ENCODE measurements at places on chromosomes 11 and 22. TPM values are rescaled to one million over a fixed set of nuclear protein-coding genes. Genes with fewer than 3 reads are reported as not detected.

DNA sequence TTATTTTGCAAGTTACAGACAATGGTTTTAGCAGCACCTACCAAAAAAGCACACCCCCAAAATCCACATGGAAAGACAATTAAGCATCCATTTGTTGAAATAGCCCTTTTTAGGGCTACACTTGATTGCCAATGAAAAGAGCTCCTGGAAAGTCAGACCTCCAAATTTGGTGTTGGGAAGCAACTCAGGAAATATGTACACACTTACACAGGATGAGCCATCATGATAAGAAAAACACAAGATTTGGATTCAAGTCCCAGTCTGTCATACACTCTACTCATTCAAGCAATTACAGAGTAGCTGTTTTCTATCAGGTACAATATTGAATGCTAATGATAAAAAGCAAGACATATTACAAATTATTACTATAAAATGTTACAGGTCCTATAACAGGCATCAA, 31.5 kb downstream of the FAM168A start:
- no peak overlapping the region for H3K4me3 ChIP-seq
- H3K36me3 ChIP-seq: peaks cover 4% of the 10 kb centered on the region
- no peaks in the 10 kb centered on the region for H3K27me3 ChIP-seq

DNA sequence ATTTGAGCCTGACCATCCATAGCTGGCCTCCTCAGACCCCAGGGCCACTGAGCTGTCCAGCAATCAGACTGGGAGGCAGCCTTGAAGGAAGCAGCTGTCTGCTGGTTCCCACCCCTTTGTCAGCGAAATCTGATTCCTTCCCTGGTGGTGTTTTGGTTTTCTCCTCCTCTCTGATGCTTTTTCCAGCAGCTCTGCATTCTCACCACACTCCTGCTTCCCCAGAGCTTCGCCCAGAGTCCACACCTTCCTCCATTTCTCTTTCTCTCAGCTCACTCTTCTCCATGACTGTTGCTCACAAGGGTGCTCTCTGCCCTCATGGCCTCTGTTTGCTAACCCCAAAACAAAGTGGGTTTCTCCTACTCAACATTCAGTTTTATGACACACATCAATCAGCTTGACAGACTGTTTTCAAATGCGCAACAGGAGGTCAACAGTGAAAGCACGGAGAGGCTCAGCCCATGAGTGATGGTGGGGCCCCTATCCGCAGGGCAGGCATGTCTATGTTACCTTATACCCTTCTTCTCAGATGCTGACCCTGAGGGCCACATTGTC, 130.6 kb upstream of the MTNR1B start:
- no peaks in the 10 kb centered on the region for H3K4me1 ChIP-seq
- DNase-seq: no peak
- H3K36me3 ChIP-seq: no peaks in the 10 kb centered on the region
- no peaks in the 10 kb centered on the region for H3K27me3 ChIP-seq
- H3K4me3 ChIP-seq: no peak overlapping the region

- no peaks in the 10 kb centered on the region for H3K4me1 ChIP-seq
- no peaks in the 10 kb centered on the region for H3K36me3 ChIP-seq
- no peaks in the 10 kb centered on the region for H3K27me3 ChIP-seq
- no peak overlapping the region for H3K27ac ChIP-seq
Measured at GRCh38 chr11:44978274-44978960, 27.7 kb upstream of the TP53I11 start.

Gene RANBP1
- 126 TPM for total RNA-seq

Gene ZNRF3
- 9.4 TPM for total RNA-seq

Gene OR5A1
- not detected for total RNA-seq

DNA sequence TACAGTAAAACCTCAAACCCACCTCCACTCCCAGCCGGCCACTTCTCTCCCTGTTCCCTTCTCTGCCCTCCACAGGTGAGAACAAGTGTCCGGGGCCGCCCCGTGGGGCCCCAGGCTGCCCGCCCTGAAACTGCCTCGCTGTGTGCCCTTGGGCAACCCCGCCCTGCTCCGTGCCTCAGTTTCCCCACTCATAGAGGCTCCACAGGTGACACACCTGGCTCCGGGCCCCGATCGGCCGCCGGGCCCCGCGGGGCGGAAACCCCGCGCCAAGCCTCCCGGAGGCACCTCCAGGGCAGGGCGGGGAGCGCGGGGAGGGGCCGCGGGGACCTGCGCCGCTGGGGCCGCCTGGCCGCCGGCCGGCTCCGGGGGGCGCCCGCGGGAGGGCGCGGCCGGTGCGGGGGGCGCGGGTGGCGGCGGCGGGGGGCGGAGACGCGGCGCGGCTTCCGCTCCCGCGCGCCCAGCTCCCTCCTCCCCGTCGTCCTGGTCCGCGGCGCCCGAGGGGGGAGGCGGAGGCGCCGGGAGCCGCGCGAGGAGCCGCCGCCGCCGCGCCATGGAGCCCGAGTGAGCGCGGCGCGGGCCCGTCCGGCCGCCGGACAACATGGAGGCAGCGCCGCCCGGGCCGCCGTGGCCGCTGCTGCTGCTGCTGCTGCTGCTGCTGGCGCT, at the start of gene LRP5:
TSS of gene LRP5 (plus strand) at position 475 of the 663 bp plus-strand sequence. CDS start at position 599, 124 bp downstream.
- DNase-seq: no peak
- no peaks in the 10 kb centered on the region for H3K36me3 ChIP-seq
- peak within 1 kb of the TSS; percentile 94 for H3K4me3 ChIP-seq
- H3K27me3 ChIP-seq: no peaks in the 10 kb centered on the region
- H3K4me1 ChIP-seq: no peaks in the 10 kb centered on the region

DNA sequence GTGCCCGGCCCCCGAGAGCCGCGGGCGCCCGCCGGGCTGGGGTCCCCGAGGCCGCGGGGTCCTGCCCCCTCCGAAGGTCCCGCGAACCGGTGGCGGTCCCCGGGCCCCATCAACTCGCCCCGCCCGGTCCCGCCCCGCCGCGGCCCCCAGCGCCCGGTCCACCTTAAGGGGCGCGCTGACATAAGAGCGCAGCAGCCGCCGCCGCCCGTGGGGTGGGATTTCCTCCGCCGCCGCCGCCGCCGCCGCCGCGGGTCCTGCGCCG, at the start of gene ZDHHC8:
TSS of gene ZDHHC8 (plus strand) at position 208 of the 262 bp plus-strand sequence. CDS start 144 bp downstream, outside the sequence.
- no peaks in the 10 kb centered on the region for H3K27me3 ChIP-seq
- peaks cover 9% of the 10 kb centered on the region for H3K4me1 ChIP-seq
- peak within 1 kb of the TSS; percentile 93 for H3K4me3 ChIP-seq
- H3K36me3 ChIP-seq: no peaks in the 10 kb centered on the region
- H3K27ac ChIP-seq: peak within 1 kb of the TSS; percentile 97

Gene DAGLA
- total RNA-seq: 12.9 TPM

DNA sequence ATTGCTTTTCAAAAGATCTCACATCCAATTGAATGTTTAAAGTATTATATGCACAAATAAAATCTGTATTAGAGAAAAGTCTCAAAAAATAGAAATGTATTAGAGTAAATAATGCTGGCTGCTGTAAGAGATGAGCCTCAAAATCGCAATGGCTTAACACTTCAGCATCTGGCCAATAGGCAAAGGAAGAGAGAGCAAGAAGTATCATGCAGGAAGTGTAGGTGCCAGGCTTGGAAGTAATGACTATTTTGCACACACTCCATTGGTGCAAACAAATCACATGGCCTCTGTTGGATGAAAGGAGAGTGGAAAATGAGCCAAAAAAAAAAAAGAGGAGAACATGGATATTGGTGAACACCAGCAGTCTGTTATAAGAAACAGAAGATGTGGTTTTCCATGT, 193.0 kb upstream of the E2F8 start:
- DNase-seq: no peak
- H3K36me3 ChIP-seq: no peaks in the 10 kb centered on the region
- peak overlapping the region; percentile 34 for H3K27ac ChIP-seq
- H3K4me1 ChIP-seq: no peaks in the 10 kb centered on the region
- no peak overlapping the region for H3K4me3 ChIP-seq

Gene FGF19
- not detected for total RNA-seq

DNA sequence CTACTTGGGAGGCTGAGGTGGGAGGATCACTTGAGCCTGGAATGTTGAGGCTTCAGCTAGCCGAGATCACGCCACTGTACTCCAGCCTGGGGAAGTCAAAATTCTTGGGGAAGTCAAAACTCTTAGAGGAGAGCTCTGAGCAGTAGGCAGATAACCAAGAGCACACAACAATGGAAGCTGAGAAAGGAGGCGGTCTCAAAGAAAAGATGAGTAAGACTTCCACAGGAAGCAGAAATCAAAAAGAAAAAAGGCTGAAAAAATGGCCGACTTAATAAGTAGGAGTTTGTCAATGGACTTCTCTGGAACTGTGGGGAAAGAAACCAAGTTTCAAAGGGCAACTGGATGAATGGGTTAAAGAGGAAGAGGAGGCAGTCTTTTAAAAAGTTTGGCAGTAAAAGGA, 32.1 kb downstream of the RAB30 start:
- no peaks in the 10 kb centered on the region for H3K27me3 ChIP-seq
- no peak overlapping the region for H3K27ac ChIP-seq
- DNase-seq: no peak
- no peaks in the 10 kb centered on the region for H3K36me3 ChIP-seq

Gene GTSE1
- 2.3 TPM for total RNA-seq
